ENCODE measurements at places on chromosomes 11 and 22. TPM values are rescaled to one million over a fixed set of nuclear protein-coding genes. Genes with fewer than 3 reads are reported as not detected.

GRCh38 chr22:24208012-24208749 is 26.9 kb downstream of the SUSD2 start:
- H3K27ac ChIP-seq = peak overlapping the region; percentile 88
- H3K4me3 ChIP-seq = peak overlapping the region; percentile 53
- H3K36me3 ChIP-seq = peaks cover 15% of the 10 kb centered on the region
- H3K4me1 ChIP-seq = peaks cover 42% of the 10 kb centered on the region

GRCh38 chr22:19937616-19938473 is 3.7 kb upstream of the COMT start:
- H3K27ac ChIP-seq = no peak overlapping the region
- H3K36me3 ChIP-seq = peaks cover 22% of the 10 kb centered on the region
- no peaks in the 10 kb centered on the region for H3K27me3 ChIP-seq
- H3K4me3 ChIP-seq = no peak overlapping the region

DNA sequence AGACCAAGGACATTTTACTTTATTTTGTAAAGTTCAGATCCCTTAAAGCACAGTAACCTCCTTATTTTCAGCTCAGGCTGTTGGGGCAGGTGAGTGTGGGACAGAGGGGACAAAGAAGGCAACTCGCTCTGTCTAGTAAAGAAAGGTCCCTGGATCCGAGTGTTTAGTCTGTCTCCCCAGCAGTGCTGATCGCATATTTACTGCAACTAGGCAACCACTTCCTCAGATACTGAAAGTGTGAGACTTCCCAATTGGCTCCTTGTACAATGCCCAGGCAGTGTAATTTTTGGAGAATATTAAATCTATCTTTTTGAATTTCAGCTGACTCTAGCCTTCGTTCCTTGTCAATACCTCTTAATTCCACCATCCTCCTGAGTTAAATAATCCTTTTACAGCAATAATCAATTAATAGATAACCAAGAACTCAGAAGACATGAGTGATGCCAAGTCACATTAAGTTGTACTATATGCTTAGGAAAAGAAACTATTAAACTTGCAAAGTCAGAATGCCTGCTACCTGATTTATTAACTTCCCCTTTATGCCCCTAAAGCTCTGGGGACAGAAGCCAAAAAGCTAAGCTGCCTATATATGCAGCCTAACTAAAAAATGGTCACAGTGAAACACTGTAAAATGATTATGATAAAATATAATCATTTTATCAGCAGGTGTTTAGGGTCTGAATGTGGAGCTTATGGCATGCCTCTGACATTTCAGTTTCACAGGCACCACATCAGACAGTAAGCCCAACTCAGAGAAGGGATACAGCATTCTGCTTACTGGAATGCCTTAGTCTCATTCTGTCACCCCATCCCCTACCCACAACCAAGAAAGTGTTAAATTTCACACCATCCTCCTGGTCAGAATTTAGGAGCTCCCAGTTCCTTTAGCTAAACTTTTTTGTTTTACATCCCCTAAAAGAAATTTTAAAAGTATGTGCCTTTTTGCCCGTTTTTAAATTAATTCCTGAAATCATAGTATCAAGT is 138.7 kb downstream of the TRIM44 start:
- DNase-seq = no peak
- H3K4me1 ChIP-seq = peaks cover 10% of the 10 kb centered on the region
- no peak overlapping the region for H3K4me3 ChIP-seq
- no peaks in the 10 kb centered on the region for H3K27me3 ChIP-seq
- H3K27ac ChIP-seq = no peak overlapping the region

DNA sequence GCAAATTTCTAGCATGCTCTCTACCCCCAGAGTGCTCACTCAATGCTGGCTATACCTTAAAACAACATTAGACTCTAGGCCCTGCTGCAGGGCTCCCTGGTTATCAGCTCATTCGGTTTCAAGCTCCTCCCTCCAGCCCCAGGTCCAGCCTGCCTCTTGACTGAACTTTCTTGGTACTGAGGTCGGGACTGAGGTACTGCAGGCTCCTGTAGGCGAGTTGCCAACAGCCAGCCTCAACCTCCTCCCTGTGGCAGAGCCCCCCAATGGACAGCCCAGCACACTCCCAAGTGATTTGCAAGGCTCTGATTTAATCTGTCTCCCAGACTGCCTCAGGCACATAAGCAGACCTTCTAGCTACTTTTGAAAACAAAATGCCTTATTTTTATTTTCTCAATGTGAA is 73.6 kb upstream of the EIF3M start:
- no peak overlapping the region for H3K4me3 ChIP-seq
- no peaks in the 10 kb centered on the region for H3K36me3 ChIP-seq
- no peak for DNase-seq
- H3K27me3 ChIP-seq = no peaks in the 10 kb centered on the region
- no peak overlapping the region for H3K27ac ChIP-seq

DNA sequence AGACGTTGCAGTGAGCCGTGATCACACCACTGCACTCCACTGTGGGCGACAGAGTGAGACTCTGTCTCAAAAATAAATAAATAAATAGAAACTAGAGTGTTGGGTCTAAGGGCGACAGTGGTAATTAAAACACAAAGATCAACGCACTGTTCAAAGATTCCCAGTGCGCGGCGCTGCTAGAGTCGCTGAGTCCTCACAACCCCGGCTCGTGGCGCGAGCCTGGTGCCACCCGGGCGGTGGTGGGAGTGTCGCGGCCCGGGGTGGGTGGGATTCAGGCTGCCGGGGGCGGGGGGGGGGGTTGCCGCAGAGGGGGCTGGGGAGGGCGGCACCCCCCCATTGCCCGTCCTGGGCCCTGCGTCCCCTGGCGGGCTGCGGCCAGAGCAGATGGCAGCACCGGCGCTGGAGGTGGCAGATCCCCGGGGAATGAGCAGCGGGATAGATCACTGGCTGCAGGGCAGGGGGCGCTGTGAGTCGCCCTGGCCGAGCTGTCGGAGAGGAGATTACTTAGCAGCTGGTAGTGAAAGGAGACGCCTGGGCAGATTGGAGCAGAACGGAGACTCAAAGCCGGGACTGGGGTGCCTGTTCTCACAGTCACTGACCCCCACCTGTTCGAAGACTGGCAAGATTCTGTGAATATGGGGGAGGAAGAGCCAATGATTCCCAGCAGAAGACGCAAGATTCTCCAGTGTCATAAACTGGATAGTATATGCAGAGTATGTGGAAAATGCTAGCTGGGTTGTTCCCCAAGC is 30.2 kb upstream of the APOBEC3A start:
- H3K4me1 ChIP-seq = peaks cover 40% of the 10 kb centered on the region
- H3K27me3 ChIP-seq = no peaks in the 10 kb centered on the region
- peak; percentile 91 for DNase-seq
- H3K36me3 ChIP-seq = peaks cover 20% of the 10 kb centered on the region

DNA sequence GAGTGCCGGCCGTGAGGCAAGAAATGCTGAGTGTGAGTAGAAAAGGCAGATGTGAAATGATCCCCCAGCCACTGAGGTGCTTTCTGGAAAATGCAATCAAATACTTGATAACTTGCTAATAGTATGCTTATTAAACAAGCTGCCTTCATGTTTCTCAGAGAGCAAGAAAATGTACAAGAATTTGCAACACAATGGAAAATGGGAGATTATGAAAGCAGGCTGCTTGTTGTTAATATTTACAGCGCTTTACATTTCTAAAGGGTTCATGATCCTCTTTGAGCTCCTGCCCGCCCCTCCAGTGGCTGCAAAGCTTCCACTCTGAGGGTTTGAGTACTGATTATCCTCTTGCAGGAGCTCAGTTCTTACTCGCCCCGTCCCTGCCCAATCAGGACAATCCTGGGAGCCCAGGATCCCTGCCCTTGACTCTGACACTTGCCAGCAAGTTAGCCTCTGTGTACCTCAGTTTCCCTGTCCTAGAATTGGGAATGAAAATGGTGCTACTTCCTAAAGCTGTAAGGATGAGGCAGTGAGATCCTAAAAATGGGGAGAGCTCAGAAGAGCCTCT is 645.1 kb downstream of the TBC1D22A start:
- peaks cover 29% of the 10 kb centered on the region for H3K27me3 ChIP-seq
- H3K27ac ChIP-seq = no peak overlapping the region
- no peaks in the 10 kb centered on the region for H3K36me3 ChIP-seq

DNA sequence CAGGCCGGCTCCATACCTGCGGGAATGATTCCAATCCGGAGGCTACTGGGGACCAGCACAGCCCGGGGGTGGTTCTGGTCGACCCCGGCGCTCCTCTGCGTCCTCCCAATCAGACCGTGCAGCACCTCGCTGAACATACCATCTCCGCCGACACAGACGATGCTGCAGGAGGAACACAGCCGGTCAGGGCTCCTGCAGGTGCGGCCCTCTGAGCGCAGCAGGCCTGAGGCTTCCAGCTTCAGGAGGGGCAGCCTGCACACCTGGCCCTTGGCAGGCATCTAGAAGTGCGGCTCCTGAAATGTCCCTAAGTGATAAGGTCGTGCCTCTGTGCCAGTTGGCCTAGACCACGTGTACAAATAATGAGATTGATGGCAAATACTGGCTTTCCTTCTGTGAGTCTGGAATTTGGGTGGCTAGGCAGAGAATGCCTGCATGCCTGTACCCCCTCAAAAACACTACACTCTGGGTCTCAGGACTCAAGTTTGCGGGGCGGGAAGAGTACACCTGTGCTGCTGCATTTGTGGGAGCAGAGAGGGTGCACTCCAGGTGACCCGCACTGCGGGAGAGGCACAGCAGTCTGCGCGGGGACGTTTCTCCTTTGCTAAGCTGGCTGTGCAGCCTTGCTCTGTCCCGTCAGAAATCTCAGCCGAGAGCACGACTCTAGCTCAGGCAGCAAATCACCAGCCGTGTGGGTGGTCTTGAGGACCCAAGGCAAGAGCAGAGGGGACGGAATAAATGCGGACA is 30.1 kb downstream of the CERK start:
- H3K4me3 ChIP-seq = no peak overlapping the region
- DNase-seq = no peak
- no peaks in the 10 kb centered on the region for H3K4me1 ChIP-seq
- peaks cover 20% of the 10 kb centered on the region for H3K36me3 ChIP-seq
- H3K27me3 ChIP-seq = no peaks in the 10 kb centered on the region

DNA sequence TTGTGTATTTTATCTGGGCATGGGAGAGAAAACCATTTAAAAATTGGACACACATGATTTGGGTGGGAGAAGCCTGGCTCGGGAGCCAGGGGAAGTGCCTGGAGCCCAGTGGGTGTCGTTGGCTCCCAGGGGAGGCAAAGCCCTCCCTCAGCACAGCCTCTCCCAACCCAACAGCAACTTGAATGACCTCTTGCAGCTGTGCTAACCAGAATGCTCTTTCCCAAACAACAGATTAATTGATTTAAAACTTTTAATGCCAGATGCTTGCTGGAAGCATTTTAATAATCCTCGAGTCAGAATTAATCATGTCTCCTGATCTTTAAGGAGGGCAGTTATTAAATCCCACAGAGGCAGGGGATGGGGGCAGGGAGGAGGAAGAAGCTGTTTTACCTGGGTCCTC is 401.6 kb downstream of the BUD13 start:
- H3K27me3 ChIP-seq = peaks cover 78% of the 10 kb centered on the region
- no peak overlapping the region for H3K4me3 ChIP-seq
- no peak for DNase-seq
- H3K36me3 ChIP-seq = no peaks in the 10 kb centered on the region
- peaks cover 11% of the 10 kb centered on the region for H3K4me1 ChIP-seq
- H3K27ac ChIP-seq = no peak overlapping the region

DNA sequence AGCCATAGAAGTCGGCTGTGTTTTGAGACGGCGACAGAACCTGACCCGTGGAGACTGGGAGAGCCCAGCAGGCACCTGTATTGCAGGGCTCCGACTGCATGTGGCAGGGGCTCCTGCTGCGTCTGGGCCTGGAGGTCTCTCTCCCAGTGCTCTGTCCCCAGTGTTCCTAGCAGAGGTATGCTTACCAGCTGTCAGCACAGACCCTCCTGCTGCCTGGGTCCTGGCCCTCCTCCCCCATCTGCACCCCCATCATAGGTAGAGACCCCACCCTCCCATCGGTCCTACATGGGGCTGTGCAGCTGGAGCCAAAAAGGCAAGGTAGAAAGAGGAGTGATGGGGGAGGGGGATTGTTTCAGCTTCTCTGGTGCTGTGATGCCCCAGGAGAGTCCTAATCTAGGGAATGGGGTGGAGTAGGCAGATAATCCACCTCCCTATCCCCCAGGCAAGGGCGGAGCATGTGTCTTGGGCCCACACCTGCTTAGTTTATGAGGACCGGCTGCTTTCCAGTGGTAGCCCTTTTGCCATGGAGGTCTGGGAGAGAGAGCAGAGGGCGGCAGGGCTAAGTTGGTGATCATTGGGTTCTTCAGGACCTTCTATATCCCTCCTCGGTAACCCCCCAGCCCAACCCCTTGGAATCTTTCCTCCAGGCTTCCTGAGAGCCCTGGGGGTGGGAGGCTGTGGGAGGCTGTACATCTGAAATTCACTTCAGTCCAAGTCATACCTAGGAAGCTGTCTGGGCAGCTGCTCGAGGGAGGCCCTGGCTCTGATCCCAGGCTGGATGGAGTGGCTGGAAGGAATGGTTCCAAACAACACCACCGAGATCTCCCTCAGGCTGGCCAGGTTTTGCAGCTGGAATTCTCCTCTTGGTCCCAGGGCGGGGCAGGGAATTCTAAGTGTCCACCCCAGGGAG is 5.3 kb downstream of the SLC7A4 start:
- no peaks in the 10 kb centered on the region for H3K4me1 ChIP-seq
- peaks cover 41% of the 10 kb centered on the region for H3K27me3 ChIP-seq
- peaks cover 5% of the 10 kb centered on the region for H3K36me3 ChIP-seq
- no peak overlapping the region for H3K4me3 ChIP-seq
- H3K27ac ChIP-seq = no peak overlapping the region

- H3K4me1 ChIP-seq = no peaks in the 10 kb centered on the region
- H3K4me3 ChIP-seq = no peak overlapping the region
- H3K27me3 ChIP-seq = no peaks in the 10 kb centered on the region
- H3K27ac ChIP-seq = no peak overlapping the region
- DNase-seq = no peak
- H3K36me3 ChIP-seq = no peaks in the 10 kb centered on the region
Observed at GRCh38 chr11:131662993-131663392, 292.6 kb downstream of the NTM start.

GRCh38 chr11:59076876-59077571 is 9.1 kb upstream of the GLYATL1B start:
- peaks cover 81% of the 10 kb centered on the region for H3K27me3 ChIP-seq
- no peaks in the 10 kb centered on the region for H3K4me1 ChIP-seq
- DNase-seq = no peak
- no peaks in the 10 kb centered on the region for H3K36me3 ChIP-seq
- H3K4me3 ChIP-seq = no peak overlapping the region
- no peak overlapping the region for H3K27ac ChIP-seq

CELSR1 gene
- 40.8 TPM for total RNA-seq

BTBD18 gene
- not detected for total RNA-seq

FADS2 gene
- total RNA-seq = 19.2 TPM

UBQLNL gene
- total RNA-seq = 0.14 TPM

NAALAD2 gene
- total RNA-seq = 0.38 TPM

All from Calu3 (cell line).